ENCODE measurements at places on chromosomes 2 and 18.

GRCh38 chr2:133952420-133952819 is 301.5 kb upstream of the MGAT5 start:
- no peak overlapping the region for H3K27ac ChIP-seq
- no peaks in the 10 kb centered on the region for H3K36me3 ChIP-seq

DNA sequence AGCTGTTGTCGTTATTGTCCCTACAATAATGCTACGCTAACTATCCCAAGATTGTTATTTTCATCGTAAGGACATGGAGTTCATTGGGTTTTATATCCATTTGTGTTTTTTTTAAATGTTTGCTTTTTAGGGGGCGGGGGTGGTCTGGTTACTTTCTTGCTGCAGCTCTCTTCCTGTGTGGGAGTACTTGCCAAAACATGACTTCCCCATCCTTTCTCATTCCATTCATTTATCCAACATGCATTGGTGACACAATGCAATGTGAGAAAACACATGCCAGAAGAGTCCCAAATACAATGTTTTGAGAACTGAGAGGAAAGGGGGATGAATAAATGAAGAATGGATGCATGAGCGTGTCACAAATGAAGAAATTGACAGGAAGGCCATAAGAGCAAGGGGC is 55.9 kb downstream of the E2F6 start:
- no peak overlapping the region for H3K4me3 ChIP-seq
- DNase-seq = no peak
- H3K4me1 ChIP-seq = peaks cover 18% of the 10 kb centered on the region

- no peak for DNase-seq
- H3K4me3 ChIP-seq = peak overlapping the region; percentile 99
- H3K4me1 ChIP-seq = peaks cover 2% of the 10 kb centered on the region
- H3K27me3 ChIP-seq = no peaks in the 10 kb centered on the region
- H3K27ac ChIP-seq = peak overlapping the region; percentile 94
- no peaks in the 10 kb centered on the region for H3K36me3 ChIP-seq
These were observed 814 bp downstream of the FKBP7 start for GRCh38 chr2:178477443-178478129.

DNA sequence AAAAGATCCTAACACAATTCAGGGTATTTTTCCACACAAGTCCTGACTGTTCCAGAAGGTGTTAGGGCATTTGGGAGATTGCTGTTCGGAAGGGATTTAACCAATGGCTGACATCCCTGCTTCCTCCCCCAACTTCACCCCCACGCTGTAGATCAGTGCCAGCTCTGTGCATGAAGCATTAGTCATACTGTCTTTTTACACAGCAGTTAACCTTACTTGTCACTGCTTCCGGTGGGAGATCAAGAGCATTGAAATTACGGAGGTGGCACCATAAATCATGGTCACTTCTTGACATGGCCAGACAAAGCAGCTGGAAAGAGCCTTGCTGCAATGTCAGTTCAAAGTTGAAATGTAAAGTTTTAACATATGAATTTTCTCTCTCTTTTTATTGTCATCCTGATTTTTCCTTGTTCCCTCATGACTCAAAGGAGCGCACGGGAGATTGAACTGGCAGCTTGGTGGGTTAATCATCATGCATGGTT is 70.2 kb downstream of the HRH4 start:
- H3K27ac ChIP-seq = no peak overlapping the region
- no peak overlapping the region for H3K4me3 ChIP-seq
- DNase-seq = peak; percentile 82
- peaks cover 2% of the 10 kb centered on the region for H3K4me1 ChIP-seq
- no peaks in the 10 kb centered on the region for H3K36me3 ChIP-seq

DNA sequence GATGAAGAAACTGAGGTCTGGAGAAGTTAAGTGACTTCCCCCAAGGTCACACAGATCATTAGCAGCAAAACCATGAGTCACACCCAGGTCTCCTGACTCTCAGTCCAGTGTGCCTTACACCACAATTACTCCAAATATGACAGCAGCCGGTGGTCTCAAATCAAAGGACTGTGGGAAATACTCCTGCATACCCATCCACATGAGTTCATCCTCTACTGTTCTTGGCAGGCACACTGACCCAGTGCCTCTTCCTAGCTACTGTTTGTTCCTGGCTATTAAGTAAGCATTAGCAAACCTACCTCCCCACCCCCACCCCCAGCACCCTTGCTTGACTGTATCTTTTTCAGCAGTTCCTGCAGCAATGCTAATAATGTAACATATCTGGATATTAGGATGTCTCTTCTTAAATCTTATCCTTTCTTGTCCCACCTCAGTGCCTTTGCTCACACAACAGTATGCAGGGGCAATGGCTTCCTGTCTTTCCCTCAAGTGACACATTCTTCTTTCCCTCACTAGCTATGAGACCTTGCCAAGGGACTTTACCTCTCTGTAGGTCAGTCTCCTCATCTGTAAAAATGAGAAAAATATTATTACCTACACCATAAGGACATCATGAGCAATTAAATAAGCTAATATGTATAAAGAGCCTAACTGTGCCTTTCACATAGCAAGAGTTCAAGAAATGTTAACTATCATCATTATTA is 46.2 kb downstream of the FAM98A start:
- H3K4me1 ChIP-seq = no peaks in the 10 kb centered on the region
- H3K4me3 ChIP-seq = no peak overlapping the region
- no peaks in the 10 kb centered on the region for H3K36me3 ChIP-seq
- no peaks in the 10 kb centered on the region for H3K27me3 ChIP-seq

DNA sequence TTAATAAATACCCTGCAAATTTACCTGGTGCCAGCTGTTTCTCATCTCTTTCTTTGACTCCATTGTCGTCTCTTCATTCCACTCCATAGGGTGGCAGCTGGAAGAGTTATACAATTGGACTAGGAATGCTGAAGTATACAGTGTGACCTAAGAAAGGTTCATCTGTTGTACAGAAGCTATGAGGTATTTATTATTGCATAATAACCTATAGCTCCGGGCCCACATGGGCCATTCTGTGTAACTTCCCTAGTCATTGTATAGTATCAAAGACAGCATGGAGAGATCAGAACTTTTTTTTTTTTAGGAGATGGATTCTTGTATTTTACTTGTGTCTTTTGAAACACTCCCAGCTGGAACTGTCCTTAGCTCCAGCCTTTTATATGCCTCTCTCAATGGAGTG is 26.2 kb downstream of the BMP10 start:
- no peak overlapping the region for H3K4me3 ChIP-seq
- no peak for DNase-seq
- no peaks in the 10 kb centered on the region for H3K4me1 ChIP-seq
- H3K36me3 ChIP-seq = no peaks in the 10 kb centered on the region

DNA sequence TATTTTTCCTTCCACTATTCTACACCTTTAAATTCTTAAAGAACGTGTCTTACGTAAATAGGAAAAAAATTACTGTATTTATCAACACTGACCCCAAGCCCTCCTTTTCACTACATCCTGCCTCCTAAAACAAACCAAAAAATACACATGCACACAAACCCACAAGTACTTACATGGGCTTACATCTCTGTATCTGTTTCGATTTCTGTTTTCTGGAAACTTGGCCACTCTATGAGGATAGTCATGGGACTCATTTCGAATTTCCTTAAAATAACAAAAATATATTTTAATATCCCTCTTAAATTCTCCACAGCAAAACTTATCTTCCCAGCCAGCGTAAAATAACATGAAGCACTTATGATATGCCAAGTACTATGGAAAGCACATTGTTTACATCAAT is 25.0 kb downstream of the PTPN2 start:
- H3K36me3 ChIP-seq = no peaks in the 10 kb centered on the region
- H3K4me3 ChIP-seq = no peak overlapping the region
- DNase-seq = no peak
- H3K27ac ChIP-seq = no peak overlapping the region

DNA sequence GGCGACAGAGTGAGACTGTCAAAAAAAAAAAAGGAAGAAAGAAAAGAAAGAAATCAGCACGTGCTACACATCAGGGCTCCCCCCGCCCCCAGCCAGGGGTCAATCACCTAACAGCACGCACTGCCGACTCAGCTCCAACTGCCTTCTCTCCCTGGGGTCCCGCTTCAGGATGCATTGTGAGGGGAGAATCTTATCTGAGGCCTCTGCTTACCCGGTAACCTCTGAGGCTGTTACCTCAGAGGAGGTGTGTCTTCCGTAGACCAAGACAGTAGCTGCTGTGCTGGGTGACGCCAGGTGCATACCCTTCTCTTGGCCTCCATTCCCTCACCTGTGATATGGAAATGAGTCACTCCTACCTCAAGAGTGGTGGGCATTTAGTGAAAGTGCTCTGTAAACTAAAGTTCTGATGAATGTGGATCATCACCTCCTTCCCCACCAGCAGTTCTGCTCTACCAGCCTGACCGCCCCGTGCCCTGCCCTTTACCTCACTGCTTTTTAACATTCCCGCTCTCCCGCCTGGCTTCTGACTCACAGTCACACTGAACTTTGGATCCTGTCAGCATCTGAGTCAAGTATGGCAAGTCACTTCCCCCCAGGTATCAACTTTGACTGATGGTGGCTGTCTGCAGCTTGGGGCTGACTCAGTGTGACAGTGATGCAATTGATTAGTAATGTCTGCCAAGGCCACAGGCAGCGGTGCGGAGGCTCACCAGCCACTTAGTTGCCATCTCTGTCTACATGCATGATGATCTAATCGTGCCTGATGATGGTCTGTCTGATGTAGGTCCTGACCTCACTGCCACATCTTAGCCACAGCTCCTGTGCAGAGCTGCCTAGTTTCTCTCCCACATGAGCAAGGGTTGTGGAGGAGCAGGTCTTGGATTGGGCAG is 20.1 kb downstream of the ARID5A start:
- peak; percentile 94 for DNase-seq
- H3K36me3 ChIP-seq = no peaks in the 10 kb centered on the region
- no peak overlapping the region for H3K27ac ChIP-seq
- peaks cover 2% of the 10 kb centered on the region for H3K4me1 ChIP-seq

GRCh38 chr2:52391621-52392020 is 1359.7 kb upstream of the NRXN1 start:
- H3K4me1 ChIP-seq = no peaks in the 10 kb centered on the region
- H3K36me3 ChIP-seq = no peaks in the 10 kb centered on the region
- no peaks in the 10 kb centered on the region for H3K27me3 ChIP-seq
- H3K4me3 ChIP-seq = no peak overlapping the region
- no peak for DNase-seq

DNA sequence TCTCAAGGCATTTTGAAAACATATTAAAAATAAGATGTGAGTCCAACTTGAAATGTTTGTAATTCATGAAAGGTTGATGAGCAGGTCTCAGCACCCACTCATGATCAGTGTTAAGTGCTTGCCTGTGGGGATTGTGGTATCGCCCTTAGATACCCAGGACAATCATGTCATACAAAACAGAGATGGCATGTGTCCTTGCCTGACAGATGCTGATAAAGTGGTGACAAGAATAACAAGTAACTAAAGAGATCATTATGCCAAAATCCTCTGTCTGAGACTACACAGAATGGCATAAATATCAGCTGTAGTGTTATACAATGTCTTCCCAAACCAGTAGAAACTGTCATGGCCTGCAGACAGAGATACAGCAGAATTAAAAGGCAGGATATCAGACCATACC is 930.3 kb downstream of the SUCLG1 start:
- no peak overlapping the region for H3K27ac ChIP-seq
- no peak for DNase-seq
- no peaks in the 10 kb centered on the region for H3K4me1 ChIP-seq
- H3K4me3 ChIP-seq = no peak overlapping the region
- no peaks in the 10 kb centered on the region for H3K36me3 ChIP-seq
- H3K27me3 ChIP-seq = no peaks in the 10 kb centered on the region

GRCh38 chr2:7468955-7469354 is 551.7 kb downstream of the RNF144A start:
- no peak overlapping the region for H3K4me3 ChIP-seq
- DNase-seq = no peak
- H3K4me1 ChIP-seq = no peaks in the 10 kb centered on the region
- H3K36me3 ChIP-seq = no peaks in the 10 kb centered on the region
- H3K27me3 ChIP-seq = no peaks in the 10 kb centered on the region

- H3K4me3 ChIP-seq = no peak overlapping the region
- H3K27me3 ChIP-seq = no peaks in the 10 kb centered on the region
- H3K4me1 ChIP-seq = no peaks in the 10 kb centered on the region
- peak; percentile 56 for DNase-seq
These were observed 39.7 kb downstream of the COL3A1 start for GRCh38 chr2:189013671-189014448.

- no peak for DNase-seq
- H3K27ac ChIP-seq = no peak overlapping the region
- H3K27me3 ChIP-seq = no peaks in the 10 kb centered on the region
- H3K36me3 ChIP-seq = no peaks in the 10 kb centered on the region
- H3K4me1 ChIP-seq = no peaks in the 10 kb centered on the region
These were observed 26.4 kb downstream of the CAPN13 start for GRCh38 chr2:30780776-30781330.

DNA sequence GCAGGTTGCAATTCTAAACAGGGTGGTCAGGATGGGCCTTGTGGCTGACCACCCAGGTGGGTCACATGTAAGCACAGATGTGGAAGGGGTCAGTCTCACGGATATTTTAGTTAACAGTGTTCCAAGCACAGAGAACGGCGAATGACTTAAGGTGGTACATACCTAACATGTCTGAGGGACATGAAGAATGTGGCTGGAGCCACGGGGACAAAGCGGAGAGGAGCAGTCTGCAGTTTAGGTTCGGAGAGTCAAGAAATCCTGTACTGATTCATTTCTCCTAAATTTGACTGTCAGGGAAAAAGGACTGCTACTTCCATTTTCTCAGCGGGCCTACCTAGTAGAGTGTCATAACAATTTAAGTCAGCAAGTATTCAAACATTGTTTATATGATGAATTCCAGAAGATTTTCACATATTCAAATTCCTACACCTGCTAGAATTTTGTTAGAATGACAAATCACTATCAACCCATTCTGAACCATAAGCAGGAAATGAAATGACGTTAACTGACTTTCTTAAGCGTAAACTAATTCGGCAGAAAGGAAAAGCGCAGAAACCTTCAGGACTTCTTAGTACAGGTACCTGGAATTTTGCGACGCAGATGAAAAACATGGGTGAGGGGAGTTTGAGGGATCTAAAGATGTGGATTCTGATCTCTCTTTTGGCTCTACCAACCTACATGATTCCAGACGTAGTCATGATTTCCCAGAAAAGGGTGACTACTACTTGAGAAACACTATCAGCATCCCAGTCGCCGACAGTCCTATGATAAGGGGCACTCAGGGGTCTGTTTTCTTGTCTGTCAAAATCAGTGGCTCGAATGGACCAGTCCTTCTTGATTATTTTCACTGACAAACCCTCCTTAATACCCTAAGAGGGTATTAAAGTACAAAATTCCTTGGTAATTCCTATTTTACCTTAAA is 41.3 kb downstream of the PTPN2 start:
- H3K27me3 ChIP-seq = no peaks in the 10 kb centered on the region
- no peak overlapping the region for H3K27ac ChIP-seq

DNA sequence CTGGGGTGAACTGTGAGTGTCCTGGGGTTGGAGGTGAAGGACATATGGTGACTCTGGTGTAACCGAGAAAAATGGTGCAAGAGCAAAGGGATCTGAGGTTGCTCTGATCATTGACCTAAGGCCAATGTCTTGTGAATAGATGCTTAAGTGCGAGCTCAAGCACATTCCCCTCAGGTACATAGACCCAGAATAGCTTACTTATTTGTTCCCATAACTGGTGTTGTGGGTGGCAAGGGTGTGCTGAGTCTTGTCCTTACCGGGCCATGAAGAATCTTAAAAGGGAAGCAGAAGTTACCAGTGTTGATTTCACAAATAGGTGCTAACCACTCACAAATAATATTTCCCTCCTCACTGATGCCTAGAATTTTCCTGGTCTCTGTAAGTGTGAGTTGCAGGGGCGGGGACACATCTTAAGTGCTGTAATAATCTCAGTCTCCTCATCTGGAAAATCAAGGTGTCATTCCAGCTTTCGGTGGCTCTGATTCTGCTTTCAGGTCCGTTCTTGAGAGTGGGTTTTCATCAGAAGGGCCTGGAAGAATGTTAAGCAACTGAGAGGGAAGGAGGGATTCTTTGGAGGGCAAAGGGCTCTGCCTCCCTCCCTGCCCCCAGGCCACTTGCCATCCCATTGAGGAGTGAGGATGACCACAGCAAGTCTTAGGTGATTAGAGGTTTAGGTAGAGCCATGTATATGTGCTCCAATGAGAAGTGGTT is 54.9 kb downstream of the LIPG start:
- H3K4me3 ChIP-seq = no peak overlapping the region
- peaks cover 8% of the 10 kb centered on the region for H3K27me3 ChIP-seq
